ENCODE measurements at places on chromosomes 3 and 15.
A peak's percentile ranks its signal among the peaks of the same experiment; 100 is the strongest.

- no peak for DNase-seq
Measured at GRCh38 chr3:17546500-17547255, 195.8 kb downstream of the TBC1D5 start.

DNA sequence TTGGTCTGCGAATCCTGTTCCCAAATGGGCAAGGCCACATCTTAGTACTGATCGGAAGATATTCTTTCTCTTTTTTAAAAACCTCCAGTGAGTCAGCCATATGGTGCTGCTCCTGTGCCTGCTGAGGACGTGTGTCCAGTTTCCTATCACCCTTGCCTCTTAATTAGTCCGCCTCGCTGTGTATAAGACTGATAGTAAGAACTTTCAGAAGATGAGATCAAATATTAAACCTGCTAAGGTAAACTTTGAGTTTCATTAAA is 612 bp downstream of the UBA5 start:
- peak; percentile 71 for DNase-seq

GRCh38 chr3:44554626-44555592 is at the start of gene ZKSCAN7:
Gene ZKSCAN7 (plus strand): TSS chr3:44555193. CDS start chr3:44557048, 1,855 bp downstream.
- peak; percentile 76 for DNase-seq

DNA sequence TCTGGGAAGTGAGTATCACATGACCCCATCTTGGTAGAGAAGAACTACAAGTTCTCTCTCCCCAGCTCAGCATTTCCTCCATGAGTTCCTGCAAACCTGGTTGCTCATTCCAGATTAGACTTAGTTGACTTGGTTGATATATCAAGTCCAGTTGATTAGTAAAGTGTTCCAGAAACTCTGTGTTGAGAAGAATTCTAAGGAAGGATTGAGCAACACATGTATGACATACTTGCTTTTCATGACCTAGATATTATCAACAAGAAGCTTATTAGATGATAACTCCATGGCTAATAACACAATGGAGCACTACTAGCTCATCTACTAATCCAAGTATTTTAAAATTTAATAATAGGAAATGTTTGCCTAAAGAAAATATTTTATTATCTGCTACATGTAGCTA is 6.4 kb upstream of the EID1 start:
- peak; percentile 40 for DNase-seq

DNA sequence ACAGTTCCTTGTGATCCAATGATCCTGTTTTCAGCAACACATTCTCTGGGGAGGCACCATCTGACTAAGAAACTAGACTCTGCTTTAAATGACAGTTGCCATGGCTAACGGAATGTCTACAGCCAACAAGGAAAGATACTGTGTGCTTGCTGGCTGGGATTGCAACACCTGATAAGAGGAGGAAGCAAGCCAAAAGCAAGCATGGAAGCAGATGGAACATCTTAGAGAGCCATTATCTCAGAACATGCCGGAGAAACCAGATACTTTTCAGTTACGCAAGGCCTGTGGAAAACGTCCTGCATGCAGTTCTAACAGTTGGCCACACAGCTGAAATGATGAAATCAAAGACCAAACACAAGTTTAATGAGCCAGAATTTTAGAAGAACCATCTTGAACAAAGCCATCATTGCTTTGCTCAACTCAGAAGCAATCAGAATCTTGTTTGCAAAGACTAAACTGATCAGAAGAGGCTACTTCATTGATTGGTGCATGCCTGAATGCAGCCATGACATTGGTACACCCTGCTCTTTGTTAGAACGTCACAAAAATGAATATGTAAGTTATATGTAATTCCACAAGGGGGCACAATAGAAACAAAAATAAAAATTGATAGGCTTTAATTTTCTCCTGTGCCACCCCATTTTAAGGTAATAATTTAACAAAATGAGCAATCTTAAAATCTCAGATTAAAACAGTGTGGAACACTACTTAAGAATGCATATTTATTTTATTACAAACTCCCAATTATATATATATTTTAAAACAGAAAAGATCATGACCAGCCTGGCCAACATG is 50.8 kb downstream of the GXYLT2 start:
- DNase-seq, result peak; percentile 92

DNA sequence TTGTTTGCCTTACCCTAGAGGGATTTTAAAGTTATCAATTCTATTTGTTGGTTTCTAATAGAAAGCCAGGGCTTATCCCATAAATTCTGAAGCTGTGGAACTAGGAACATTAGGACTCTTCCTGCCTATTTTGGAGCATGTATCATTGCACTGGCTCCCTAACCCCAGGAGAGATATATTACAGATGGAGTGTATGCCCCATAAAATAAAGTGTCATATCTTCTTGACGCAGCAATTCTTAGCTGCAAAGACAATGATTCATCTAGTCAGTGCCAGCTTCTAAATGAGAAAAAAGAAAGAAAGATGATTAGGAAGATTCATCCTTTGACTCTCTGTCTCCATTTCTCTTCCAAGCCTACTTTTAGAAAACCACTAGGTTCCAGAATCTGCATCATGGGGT is 74.8 kb upstream of the MAGI1 start:
- DNase-seq, result peak; percentile 46

GRCh38 chr3:31947671-31948091 is 33.4 kb downstream of the OSBPL10 start:
- no peak for DNase-seq

DNA sequence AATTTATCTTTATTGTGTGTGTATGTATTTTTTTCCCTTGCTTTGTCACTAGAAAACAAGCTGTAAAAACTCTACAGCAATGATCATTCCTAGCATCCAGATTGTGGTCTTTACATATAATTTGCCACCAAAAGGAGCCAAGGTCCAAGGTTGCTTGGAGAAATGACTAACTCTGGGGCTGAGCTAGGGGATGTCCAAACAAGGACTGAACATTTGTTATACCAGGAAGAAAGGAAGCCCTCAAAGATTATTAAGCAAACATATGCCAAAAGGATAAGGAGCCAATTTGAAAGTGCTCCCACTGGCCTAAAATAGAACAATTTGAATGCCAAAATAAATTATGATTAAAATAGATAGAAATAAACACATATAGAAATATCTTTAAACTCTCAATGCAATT is 293.3 kb downstream of the ZIC1 start:
- no peak for DNase-seq

DNA sequence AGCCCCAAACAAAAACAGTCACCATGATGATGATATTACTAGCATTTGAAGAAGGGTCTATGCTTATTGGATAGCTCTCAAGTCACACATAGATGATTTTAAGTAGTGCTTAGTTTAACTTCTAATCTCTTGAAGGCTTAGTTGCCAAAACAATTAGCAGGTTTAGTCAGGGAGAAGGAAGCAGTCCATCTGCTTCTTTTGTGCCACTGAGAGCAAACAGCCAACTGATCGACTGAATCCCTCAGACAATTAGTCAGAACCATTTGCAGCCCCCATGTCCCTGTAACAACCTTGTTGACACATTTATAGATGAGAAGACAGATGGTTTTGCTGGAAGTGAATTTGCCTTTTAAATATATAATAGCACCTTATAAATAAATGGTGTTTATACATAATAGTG is 585.1 kb upstream of the SUCLG2 start:
- no peak for DNase-seq

DNA sequence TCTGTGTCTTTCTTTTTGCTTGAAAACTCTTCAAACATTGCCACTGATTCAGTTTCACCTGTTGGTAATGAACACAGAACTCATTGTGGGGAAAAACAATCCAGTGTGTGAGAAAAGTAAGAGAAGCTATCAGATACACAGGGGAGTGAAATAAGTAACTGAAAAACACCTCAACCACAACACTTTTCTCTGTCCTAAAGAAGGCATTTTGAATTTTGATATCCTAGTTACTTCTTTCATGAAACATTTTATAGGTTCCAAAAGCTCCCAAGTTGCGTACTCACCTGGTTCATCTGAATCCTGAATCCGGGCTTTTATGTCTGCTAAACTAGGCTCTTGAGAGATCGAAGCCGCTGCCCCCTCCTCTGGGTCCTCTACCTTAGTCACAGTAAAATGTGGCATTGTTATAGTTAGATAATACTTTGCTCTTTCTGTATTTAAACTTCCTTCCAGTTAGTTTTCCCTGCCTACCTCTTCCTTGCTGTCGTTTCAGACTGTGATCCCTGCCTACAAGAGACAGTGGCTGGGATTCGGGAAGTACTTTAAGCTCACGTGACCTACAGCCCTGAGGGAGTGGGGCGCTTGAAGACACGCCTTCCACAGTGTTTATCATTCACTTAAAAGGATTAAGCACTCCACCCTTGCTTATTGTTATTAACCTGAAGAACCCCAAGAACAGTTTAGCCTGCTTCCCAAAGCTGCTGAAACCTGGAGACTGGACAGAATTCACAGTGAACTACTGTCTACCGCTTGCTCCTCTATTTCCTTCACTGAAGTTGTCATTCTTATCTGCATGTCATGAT is 19.1 kb downstream of the SLC12A6 start:
- DNase-seq, result peak; percentile 88

DNA sequence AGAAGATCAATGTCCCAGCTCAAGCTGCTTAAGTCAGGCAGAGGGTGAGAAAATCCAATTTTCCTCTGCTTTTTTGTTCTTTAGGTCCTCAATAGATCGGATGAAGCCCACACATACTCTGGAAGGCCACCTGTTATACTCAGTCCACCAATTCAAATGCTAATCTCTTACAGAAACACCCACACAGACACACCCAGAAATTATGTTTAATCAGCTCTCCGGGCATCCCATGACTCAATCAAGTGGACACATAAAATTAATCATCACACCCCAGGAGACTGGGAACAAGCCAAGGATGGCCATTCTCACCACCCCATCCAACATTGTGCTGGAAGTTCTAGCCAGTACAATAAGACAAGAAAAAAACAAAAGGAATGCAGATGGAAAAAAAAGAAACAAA is 67.8 kb upstream of the SLC24A5 start:
- DNase-seq, result peak; percentile 2

DNA sequence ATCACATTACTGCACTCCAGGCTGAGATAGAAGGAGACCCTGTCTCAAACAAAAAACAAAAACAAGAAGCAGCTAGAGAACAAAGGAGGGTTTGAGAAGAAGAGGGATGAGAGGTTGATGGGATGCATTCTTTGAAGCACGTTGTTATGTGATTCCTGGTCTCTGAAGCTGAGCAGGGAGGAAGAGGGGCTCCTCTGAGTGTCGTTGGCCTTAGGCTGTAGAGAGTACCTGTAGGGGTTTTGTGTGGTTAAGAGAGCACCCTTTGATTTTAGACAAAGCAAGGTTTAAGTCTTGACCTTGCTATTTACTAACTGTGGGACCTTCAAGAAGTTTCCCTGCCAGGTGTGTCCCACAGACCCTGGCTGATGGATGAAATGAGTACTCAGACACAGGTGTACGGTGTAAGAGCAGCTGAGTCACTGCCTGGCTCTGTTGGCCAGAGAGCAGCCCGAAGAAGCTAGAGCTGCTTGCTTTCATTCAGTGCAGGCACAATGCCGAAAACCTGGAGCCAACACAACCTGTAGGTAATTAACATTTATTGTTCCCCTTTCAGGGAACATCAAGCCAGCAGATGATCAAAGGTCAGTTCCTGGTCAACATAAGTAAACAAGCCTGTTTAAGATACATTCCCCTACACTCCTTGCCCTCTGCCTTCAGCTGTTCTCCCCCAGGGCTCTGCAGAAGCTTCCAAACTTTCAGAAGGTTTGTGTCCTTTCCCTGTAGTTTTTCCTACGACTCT is 67.2 kb downstream of the LRRK1 start:
- no peak for DNase-seq

GRCh38 chr15:90106522-90107117 is 4.4 kb upstream of the IDH2 start:
- peak; percentile 73 for DNase-seq

- no peak for DNase-seq
Measured at GRCh38 chr3:52205727-52206372, 7.9 kb downstream of the ALAS1 start.

GRCh38 chr3:43175541-43175940 is 69.7 kb upstream of the POMGNT2 start:
- DNase-seq, result no peak

DNA sequence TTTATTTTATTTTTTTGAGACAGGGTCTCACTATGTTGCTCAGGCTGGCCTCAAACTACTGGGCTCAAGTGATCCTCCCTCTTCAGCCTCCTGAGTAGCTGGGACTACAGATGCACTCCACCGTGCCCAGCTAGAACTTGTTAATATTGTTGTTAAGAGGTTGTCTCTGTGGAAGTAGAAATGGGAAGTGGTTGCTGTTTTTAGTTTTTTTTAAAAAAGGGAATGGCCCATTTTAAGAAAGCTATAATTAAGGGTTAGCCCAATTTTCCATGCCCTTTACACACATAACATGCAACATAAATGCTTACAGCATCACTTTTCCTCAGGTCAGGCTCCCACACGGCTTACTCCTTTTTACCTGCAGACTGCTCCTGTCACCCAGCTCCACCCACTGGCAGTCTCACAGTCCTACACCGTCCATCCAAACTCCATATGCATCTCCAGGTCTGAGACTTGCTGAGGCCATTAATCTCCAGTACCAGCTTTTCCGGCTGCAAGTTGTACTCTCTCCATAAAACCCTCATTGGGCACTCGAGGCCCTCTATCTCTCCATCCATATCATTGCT is 19.8 kb downstream of the MORC1 start:
- DNase-seq, result no peak

DNA sequence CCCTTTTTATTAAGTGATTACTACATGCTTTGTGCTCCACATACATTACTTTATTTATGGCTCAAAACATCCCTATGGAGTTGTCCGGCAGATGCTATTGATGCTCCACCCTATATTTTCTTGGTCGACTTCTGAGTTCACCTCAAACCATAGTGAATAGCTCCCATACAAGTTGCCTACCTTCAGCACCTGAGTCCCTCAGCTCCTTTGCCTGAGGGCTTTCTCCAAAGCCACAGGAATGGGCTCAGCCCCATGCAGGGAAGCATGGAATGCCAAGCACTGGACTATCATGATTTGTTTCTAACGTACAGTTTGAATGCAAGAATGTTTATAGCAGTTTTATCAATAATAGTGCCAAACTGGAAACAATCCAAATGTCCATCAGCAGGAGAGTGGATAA is 124.8 kb upstream of the TNIK start:
- no peak for DNase-seq

DNA sequence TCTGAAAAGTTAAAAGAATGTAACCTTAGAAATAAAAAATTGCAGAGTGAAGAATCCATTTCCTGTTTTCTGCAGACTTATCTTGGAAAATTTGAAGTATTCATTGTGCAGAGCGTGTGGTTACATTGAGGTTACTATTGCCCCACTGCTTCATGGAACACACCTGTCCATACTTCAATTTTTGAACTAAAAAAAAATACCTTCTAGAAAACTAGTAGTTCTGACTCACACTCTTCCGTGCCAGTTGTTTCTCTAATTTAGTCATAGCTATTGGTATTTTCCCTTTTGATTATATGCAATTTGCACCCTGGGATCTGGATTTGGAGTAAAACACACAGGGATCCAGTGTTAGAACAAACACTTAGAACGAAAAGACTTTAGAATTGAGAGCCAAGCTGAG is 111.8 kb upstream of the LYSMD4 start:
- DNase-seq, result peak; percentile 7

- no peak for DNase-seq
Measured at GRCh38 chr3:153249906-153250305, 87.9 kb downstream of the RAP2B start.

DNA sequence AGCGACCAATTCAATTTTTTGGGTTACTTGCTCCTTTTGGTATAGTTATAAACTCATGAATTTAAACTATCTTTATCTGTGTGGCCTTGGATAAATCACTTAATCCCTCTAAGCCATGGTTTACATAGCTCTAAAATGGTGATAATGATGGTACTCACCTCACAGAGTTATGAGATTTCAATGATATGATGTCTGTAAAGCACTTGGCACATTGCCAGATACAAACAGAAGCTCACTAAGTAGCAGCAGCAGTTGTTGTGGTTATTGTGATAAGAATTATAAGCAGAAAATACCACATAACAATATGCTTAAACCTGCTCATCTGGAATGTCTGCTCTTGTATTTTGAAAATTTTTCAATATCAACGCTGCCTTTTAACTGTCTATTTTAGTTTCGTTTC is 185.1 kb upstream of the SNTN start:
- no peak for DNase-seq
